ENCODE measurements at places on chromosomes 7 and 10. TPM values are rescaled to one million over a fixed set of nuclear protein-coding genes. Genes with fewer than 3 reads are reported as not detected.

DNA sequence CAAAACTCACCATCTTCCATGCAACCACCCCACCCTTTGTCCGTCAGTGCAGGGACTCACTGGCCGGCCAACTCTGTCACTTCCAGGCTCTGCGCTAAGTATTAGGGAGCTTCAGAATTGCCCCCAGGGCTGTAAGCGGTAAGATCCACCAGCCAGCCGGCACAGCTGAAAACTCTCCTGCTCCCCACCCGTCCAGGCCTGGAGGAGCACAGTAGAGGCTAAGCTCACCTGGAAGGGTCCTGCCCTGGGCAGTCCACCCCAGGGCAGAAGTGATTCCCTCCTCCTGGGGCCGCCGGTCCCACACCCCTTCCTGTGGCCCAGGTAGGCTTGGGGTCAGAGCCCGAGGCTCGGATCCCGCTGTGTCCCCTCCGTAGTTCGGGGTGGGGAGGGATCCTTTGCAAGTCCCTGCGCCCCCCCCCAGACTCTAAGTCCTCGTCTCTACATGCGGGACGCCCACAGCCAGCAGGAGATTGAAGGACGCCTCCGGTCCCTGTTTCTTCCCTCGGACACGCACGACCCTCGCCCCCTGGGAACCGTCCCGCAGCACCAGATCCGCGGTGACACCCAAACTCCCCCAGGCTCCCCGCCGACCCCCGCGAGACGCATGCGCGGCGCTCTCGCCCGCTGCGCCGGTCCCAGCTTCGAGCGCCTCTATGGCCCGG lies 138.9 kb downstream of the ARHGAP22 start:
- DNase-seq, result no peak

- DNase-seq, result no peak
Observed at GRCh38 chr10:17386616-17387075, 67.7 kb downstream of the ST8SIA6 start.

DNA sequence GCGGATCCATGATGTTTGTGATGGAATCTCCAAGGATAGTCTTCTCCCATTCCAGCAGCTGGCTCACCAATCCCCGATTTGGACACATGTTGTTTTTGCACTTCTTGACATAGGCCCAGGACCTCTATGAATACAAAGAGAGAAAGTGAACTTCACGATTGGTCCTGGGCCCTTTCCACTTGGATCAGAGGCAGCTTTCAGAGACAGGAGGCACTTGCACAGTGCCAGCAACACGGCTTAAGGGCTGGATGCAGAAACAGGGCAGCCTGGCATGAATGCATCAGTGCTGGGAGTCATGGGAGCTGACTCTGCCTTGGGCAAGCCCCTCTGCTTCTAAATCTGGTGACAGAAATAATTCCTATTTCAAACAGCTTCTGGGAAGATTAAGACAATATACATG lies 2.1 kb upstream of the TMEM120A start:
- DNase-seq, result no peak

GRCh38 chr7:113199841-113200240 lies 81.5 kb upstream of the SMIM30 start:
- no peak for DNase-seq

DNA sequence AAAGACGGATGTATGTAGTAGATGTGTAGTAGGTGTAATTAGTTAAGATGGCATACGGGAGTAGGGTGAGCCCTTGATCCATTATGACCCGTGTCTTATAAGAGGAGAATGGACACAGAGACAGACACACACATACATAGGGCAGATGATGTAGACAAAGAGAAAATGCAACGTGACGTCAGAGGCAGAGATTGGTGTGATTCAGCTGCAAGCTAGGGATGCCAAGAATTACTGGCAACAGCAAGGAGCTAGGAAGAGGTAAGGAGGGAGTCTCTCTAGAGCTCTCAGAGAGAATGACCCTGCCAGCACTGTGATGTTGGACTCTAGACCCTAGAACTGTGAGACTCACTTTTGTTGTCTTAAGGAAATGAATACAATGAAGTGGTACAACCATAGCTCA lies 247.0 kb upstream of the HABP2 start:
- no peak for DNase-seq

DNA sequence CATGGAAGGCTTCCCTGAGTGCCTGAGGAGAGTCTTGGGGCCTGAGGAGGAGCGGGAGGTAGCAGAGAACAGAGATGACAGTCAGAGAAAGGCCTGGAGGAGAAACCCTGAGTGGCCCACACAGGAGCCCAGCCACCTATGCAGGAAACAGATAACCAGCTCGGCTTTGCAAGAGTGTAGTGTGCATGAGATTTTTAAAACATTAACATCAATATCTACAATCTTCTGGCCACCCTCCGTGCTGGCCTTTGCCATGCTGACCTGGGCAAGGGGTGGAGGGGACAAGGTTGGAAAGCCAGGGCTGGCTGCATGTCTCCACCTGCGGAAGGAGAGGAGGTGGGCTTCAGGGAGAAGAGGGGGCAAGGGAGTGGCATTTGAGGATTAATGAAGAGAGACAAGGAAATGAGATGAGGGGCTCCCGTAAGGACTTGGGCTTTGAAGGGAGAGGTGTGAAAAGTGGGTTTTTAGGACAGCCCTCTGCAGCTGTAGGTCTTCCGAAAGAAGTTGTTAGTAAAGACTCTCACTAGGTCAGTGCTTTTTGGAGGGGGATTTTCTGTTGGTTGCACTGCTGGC lies 59.3 kb upstream of the SDK1 start:
- no peak for DNase-seq

GRCh38 chr10:48284002-48284546 lies 9.6 kb upstream of the FRMPD2 start:
- no peak for DNase-seq

- DNase-seq, result no peak
Observed at GRCh38 chr10:13496164-13496563, 32.6 kb downstream of the BEND7 start.

GRCh38 chr7:2635810-2636701 lies 4.3 kb downstream of the TTYH3 start:
- no peak for DNase-seq

DNA sequence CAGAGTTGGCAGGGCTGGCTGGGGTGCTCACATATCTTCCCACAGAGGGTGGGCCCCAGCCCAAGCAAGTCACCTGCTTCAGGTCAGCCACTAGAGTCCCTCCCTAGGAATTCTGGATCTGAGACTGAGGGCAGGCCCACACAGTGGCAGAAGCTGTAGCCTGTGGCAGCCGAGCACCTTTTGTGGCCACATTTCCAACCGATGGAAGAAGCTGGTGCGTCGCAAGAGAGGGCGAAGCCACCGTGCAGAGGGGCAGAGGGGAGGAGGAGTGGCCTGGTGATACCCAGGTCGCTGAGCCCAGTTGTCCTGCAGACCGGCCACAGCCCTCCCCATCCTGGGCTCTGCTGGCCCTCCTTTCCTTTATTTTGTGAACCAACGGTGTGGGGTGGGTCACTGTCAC lies 5.3 kb downstream of the POLM start:
- no peak for DNase-seq

DNA sequence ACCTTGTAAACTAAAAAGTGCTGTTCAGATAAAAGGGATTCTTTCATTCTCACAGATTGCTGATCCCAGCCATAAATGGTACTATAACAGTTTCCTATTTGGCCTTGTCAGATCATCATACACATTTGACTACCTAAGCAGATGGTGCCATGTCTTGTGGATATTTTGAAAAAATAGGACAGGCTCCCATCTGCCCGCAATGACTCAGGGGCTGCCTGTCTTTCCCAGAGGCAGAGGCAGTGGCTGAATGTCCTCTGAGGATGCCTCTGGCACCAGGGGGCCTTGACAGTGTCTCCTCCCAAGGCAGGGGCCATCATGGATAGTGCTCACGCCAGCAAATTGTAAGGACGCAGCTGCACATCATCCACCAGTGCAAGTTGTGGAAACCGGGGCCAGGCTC lies 323.0 kb upstream of the PODXL start:
- no peak for DNase-seq

GRCh38 chr10:102880256-102880655 lies 11.0 kb downstream of the AS3MT start:
- DNase-seq, result no peak

DNA sequence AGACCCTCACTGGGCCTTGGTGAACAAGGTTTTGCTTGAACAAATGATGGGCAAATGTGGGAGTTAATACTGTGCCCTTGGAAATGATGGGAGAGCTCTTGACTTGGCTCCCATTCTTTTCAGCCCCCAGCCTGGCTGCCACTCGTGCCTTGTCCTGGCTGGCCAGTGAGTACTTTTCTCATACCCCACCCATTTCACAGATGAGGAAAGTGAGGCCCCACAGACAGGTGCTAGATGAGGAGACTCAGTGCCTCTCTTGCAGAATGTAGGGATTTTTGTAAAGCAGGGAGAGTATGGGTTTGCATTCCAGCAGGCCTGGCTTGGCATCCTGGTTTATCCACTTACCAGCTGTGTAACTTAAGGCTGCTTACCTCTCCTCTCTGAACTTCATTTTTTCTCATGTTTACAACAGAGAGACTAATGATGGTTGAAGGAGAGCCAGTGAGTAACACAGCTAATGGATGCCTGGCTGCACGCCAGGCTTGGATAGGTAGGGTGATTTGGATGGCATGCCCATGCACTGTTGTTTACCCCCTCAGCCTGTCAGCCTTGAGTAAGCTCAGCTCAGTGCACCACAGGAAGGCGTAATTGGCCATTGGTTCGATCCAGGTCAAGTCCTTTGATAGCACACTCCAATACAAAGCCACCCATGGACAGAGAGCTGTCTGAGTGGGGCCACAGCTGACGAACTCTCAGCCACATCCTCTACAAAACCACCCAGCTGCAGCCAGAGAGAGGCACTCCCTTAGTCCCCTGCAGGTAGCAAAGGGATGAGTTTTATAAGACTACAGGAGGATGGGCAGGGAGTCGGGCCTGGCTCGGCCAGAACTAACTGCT lies 436.8 kb downstream of the RPS24 start:
- no peak for DNase-seq

GRCh38 chr7:32507414-32507813 lies 12.1 kb downstream of the AVL9 start:
- DNase-seq, result no peak

- no peak for DNase-seq
Observed at GRCh38 chr7:2929321-2930201, 85.5 kb upstream of the GNA12 start.

GRCh38 chr7:98334081-98334480 lies 52.6 kb downstream of the BRI3 start:
- no peak for DNase-seq

- no peak for DNase-seq
Observed at GRCh38 chr7:158963771-158964241, 107.4 kb downstream of the DYNC2I1 start.

DNA sequence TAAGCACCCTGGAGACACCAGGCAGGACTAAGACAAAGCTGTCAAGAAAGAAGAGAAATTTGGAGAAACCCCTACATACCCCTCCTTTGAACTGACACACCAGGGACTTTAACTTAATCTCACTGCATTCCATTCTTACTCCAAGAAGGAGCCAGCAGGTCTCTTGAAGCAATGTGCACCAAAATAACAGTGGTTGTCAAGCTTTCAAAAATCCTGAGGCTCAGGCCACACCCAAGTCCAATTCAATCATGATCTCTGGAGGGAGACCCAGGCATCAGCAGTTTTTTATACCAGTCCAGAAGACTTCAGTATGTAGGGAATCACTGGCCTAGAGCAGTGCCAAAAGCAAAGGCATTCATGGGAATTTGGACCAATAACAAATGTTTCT lies 6.8 kb downstream of the SLC25A13 start:
- DNase-seq, result no peak

DNA sequence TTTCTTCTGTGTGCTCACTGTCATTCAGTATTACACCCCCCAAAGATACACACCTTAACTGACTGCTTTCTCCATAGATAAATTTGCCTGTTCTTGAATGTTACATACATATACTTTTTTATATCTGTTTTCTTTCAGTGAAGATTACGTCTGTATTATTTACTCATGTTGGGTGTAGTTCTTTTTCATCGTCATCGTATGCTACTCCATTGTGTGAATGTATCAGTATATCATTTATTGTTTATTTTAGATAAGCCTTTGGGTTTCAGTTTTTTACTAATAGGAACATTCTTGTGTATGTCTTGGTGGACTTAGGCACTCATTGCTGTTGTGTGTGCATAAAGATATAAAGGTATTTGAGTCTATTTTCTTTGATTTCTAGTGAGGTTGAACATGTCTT lies 64.4 kb downstream of the SEPTIN7 start:
- DNase-seq, result no peak

DNA sequence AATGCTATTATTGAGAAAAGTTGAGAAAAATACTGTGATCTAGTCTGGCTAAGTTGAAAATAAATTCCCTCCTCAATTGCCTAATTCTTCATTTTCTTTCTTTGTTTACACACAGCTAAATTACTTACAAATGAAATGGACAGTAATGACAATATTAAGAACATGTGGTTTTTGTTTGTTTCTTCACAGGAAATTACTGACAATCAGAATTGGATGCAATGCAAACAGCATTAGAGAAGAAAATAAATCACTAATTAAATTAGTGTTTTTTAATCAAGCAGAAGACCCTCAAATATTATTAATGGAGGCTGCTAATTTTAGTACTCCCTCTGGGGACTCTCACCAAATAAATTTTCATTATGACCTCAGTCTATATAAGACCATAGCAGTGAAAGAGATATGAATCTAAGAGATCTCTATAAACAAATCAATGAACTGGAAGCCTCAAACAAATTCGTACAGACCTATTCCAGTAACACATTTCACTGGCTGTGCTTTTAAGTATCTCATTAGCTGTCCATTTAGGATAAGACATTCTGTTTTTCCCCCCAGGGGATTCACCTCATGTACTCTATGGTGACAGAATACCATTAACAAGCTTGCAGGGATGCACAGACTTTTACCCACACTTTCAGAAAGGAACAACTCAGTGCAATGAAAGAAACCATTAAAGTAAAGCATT lies 202.0 kb upstream of the DGKB start:
- no peak for DNase-seq

GRCh38 chr7:134022286-134022911 lies 104.7 kb upstream of the LRGUK start:
- DNase-seq, result no peak

DNA sequence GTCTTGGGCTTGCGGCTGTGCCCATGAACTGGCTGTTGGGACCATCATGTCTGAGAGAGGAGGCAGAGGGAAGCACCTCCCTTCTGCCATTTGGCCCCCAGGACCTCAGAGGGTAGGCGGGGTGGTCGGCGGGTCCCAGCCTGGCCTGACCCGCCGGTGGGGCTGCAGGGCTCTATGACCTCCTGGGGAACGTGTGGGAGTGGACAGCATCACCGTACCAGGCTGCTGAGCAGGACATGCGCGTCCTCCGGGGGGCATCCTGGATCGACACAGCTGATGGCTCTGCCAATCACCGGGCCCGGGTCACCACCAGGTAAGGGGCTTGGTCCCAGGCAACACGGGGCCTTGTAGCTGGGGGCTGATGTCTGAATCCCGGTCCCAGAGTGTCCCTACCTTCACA lies 14.1 kb downstream of the SUMF2 start:
- no peak for DNase-seq

Gene HGF
- polyA plus RNA-seq, result 18.6 TPM

Gene PSD
- polyA plus RNA-seq, result 0.11 TPM

Gene STAG3
- 0.39 TPM for polyA plus RNA-seq

Gene SLC26A3
- not detected for polyA plus RNA-seq

Gene ACSM6
- polyA plus RNA-seq, result not detected

Gene JCAD
- polyA plus RNA-seq, result not detected

Gene RARRES2
- polyA plus RNA-seq, result not detected
